ENCODE measurements at places on chromosomes 2 and 18.

DNA sequence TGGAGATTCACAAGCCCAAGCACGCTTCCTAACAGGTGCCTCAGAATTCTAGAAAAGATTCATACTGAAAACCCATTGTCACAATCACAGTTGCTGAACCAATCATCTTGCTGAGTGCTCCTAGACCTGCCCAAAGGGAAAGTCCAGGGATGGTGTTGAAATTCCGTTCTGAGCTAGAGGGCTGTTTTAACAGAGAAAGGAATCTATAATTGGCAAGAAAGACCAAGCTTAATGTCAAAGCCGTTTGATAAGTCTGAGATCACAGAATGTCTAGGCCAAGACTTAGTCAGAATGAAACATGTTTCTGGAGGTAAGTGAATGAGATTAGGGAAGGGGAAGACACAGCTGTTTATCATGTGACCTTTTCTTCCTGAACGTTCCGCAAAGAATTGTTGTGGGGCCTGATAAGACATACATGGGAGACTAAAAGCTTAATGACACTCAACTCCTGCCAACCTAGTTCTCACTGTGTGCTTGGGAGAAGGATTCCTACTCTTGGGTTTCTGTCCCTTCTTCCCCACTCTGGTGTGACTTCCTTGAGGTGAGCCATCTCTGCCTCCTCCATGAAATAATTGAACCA is 27.5 kb downstream of the PMAIP1 start:
- peak; percentile 47 for DNase-seq

DNA sequence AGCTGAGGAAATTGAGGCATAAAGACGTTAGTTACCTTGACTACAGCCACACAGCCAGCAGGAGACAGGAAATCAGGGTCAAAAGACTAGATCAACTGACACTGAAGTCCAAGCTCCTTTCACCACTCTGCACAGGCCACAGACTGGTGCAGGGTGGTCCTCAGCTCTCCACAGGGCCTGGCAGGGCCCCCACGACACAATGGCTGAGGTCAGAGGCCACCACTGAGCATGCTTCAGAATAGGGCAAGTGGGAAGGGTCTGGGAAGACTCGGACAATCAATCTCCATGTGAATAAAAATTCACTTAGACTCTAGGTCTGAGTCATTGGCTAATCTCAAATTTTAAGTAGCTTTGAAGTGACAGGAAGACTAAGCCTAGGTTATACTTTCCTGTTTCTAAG is 201.7 kb downstream of the ALK start:
- DNase-seq = no peak

- DNase-seq = no peak
Measured at GRCh38 chr2:219094171-219094570, 33.5 kb upstream of the IHH start.

- DNase-seq = no peak
Measured at GRCh38 chr2:75790814-75791467, 80.2 kb upstream of the GCFC2 start.

Data from inflammatory macrophage treated with lipopolysaccharide for 1 hour (primary cell).